ENCODE measurements at places on chromosomes 6 and 20.

- peak; percentile 3 for DNase-seq
Measured at GRCh38 chr6:118283766-118284165, 264.3 kb upstream of the PLN start.

GRCh38 chr6:150503586-150504339, 95.9 kb upstream of the PLEKHG1 start:
- no peak for DNase-seq

- DNase-seq, result no peak
Measured at GRCh38 chr20:45070932-45071632, 29.8 kb downstream of the KCNS1 start.

- peak; percentile 1 for DNase-seq
Measured at GRCh38 chr6:55868771-55869479, 6.5 kb downstream of the BMP5 start.

DNA sequence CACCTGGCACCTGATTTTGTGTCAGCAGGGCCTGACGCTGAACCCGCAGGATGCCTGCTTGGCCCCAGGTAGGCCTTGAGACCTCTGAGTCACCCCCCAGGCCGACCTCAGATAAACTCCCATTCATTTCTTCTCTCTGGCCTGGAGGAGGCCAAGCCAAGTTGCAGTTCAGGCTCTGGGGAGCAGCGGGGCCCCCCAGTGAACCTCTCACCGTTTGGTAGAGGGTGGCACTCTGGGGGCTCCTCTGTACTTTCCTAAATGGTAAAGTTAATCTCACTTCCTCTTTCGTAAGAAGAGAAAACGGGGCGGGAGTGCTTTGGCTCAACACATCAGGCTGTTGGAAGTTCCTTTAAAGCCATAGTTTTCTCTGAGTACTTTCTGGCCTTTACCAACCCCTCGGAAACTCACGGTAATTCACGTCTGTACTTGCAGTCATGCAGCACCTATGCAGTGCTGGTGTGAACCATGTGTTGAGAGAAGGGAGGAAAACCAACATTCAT, 2.8 kb downstream of the SIRPA start:
- no peak for DNase-seq

GRCh38 chr6:167442245-167442644, 117.4 kb downstream of the TTLL2 start:
- DNase-seq, result no peak

All from activated T-cell treated with anti-CD3 and anti-CD28 coated beads for 48 hours (primary cell).